Stimulated activated CD4-positive, alpha-beta T cell treated with anti-CD3 and anti-CD28 coated beads, TNF-alpha, amount 100 ng/mL, for 1 hour (primary cell): ENCODE measurements at places on chromosomes 1 and 21.

DNA sequence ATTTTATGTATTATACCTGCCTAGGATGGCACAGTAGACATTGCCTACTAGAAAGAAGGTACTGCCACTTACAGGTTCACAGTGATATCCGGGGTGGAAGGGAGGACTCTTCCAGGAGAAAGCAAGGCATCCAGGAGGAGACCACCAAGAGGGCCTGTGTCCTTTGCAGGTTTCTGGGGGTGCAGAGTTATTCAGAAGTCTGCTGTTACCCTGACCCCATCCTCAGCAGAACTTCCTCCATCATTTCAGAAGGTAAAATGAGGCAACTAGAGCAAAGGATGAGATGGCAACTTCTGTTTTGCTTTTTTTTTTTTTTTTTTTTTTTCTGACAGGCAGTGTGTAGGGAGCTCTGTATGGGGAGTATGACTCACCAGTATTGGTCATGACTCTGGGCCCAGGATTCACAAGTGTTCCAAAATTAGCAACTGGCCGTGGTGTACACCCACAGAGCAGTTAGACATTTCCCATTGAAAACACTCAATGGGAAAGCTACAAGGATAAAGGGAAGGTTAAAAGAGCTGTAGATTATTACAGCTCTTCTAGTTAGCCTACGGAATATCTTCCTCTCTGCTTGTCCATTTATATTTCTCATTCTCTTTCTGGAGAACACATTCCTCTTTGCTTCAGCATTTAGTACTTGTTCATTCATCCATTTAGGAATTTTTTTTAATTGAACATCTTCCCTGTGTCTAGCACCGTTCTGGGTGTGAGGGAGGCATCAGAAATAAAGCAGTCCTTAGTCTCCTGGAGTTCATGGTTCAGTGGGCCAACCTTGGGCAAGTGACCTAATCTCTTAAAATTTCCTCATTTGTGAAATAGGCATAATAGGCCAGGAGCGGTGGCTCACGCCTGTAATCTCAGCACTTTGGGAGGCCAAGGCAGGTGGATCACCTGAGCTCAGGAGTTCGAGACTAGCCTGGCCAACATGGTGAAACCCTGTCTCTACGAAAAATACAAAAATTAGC lies 50.5 kb upstream of the PPP2R5A start:
- no peak for DNase-seq

GRCh38 chr1:156641761-156642264 lies at the start of gene BCAN:
TSS of gene BCAN (plus strand) at chr1:156642117. CDS start at chr1:156646055, 3,938 bp downstream.
- no peak for DNase-seq

DNA sequence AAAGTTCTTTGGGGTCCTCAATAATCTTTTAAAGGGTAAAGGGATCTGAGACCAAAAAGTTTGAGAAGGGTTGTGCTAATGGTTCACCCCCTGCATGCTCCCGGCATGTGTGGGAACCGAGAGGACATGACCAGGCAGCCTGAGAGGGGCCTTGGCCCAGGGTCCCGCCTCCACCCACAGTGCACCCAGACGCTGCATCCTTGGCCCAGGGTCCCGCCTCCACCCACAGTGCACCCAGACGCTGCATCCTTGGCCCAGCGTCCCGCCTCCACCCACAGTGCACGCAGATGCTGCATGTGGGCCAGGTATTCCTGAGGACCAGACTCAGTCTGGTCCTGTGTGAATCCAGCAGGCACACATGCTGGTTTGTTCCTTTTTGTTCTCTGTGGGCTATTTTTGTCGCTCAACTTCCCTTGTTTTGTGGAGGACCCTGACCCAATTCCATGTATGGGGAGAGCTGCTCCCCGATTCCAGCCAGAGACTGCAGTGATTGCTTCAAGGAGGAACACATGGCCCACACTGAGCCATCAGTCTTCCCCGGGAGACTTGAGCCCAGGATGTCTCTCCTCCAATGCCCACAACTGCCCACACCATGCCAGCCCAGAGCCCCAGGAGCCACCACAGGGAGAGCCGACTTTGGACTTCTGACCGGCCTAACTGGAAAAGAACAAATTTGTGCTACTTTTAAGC lies 3.5 kb downstream of the NPHP4 start:
- DNase-seq, result no peak

GRCh38 chr1:204685236-204686006 lies at the start of gene LRRN2:
TSS of gene LRRN2 (minus strand) at chr1:204685738. CDS start at chr1:204619992, 65,746 bp downstream.
- no peak for DNase-seq

GRCh38 chr1:201925981-201926645 lies 20.2 kb downstream of the LMOD1 start:
- DNase-seq, result no peak

GRCh38 chr1:157403608-157404007 lies 148.7 kb downstream of the FCRL5 start:
- no peak for DNase-seq

GRCh38 chr21:36839123-36839522 lies 127.3 kb downstream of the HLCS start:
- no peak for DNase-seq

DNA sequence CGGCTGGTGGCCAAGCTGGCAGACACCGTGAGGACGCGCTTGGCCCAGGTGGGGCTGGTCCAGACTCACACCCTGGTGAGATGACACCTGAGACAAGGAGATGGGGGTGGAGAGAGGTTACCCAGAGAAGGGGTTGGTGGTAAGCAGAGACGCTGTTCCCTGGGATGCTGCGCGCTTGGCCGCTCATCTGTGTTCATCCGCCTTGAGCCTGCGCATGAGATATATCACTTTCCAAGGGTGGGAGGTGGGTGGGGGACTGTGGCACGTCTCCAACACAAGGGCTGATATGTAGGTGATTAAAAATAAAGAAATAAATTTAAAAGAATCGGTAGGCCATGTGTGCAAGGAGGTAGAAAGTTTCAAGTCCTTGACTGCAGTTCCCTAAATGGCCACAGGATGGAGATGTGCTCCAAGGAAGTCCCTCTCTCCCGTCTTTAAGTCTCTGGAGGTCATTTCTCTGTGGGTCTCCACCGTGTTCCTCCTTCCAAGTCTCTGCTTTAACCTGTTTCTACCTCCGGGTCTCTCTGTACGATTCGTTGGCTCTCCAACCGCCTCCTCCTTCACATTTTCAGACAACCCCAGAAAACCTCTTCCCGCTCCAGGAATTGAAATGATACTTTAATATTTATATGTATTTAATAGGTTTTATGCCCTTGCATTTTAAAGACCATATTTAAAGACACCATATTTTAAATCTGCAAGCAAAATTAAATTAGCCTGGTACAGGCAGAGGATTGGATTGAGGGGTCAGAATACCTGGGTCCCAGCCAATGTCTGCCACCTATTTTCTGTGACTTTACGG lies 4.5 kb downstream of the TTC24 start:
- DNase-seq, result peak; percentile 51
